ENCODE measurements at places on chromosomes 4 and X.
A peak's percentile ranks its signal among the peaks of the same experiment; 100 is the strongest.

GRCh38 chr4:177728361-177729152, 286.3 kb upstream of the AGA start:
- DNase-seq: no peak

GRCh38 chr4:97152149-97152548, 991.1 kb downstream of the STPG2 start:
- DNase-seq: no peak

- DNase-seq: no peak
These were observed 25.6 kb downstream of the TKTL1 start for GRCh38 chrX:154321152-154321551.

DNA sequence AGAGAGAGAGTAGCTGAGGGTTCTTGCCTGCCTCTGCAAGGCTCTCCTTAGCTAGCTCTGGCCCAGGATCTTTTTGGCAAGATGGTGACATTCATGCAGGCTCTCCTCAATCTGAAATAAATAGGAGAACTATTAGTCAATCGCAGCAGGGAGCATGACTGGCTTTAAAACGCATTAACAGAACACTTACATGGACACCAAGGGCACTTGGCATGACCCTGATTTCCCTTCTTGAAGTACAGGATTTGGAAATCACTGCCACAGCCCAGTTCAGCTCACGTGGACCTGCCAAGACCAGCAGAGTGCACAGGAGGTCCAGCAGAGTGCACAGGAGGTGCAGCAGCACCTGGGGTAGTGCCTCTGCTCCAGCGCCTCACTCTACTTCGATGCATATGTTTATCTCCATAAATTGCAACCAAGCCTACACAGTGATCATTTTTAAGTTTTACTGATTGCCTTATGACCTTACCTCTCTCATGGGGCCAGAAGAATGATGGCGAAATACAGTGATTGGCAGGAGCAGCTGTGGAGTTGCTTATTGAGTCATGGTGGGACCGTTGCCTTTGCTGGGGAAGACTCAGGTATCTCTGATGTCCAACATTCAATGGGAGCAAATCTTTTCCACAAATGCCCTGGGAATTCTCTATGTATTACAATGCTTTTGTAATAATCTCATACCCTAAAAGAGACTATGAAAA, 122.4 kb downstream of the SYNPO2 start:
- DNase-seq: no peak

DNA sequence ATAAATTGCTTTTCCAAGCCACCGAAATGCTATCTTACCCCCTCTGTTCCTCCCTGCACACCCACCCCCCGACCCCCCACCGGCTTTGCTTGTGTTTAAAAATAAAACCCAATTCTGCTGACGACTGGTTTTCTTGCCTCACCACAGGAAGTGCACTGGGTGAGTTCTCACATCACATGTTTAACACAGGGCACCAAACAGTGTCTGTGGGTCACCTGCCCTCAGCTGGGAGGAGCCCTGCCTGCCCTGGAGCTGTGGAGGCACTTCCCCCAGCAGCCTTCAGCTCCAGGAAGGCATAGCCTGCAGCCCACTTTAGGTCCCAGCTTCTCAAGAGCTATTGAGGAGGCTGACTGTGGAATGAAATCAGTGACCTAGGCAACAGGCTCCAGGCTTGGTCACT, 8.8 kb downstream of the TMEM255A start:
- peak; percentile 43 for DNase-seq

- DNase-seq: no peak
These were observed 15.3 kb downstream of the RAB33B start for GRCh38 chr4:139469216-139469615.

DNA sequence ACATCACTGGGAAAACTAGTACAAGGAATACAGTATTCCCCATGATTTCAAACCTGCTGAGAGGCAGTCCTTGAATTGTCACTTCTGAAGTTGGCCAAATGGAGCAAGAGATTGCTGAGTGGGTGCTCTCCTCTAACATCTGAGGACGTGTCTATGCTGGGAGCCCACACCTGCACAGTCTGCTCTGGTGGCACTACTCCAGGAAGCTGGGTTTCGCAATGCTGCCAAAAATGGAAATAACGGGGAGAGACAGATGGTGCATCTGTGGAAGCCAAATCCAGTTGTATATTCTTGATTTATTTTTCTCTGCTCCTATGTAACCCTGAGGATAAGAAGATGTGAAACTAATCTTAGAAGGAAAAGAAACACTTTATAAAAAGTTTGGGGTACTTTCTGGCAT, 240.1 kb upstream of the CTSO start:
- no peak for DNase-seq

DNA sequence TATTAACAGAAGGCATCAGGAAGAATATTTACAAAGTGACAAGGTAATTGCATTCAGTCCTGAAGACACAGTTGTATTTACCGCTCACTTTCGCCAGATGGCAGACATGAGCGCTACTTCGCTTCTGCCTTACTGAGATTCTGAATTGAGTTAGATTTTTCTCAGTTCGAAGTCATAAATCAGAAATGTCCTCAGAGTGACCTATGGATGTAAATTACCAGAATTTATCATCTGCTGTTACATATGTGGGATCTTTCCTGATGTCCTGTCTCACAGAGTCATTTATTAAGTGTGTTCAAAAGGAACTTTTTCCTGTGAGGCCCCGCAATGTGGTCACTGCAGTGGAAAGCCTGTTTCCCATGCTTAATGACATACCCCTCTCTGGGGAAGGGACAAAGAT, 97.3 kb upstream of the DCLK2 start:
- no peak for DNase-seq

DNA sequence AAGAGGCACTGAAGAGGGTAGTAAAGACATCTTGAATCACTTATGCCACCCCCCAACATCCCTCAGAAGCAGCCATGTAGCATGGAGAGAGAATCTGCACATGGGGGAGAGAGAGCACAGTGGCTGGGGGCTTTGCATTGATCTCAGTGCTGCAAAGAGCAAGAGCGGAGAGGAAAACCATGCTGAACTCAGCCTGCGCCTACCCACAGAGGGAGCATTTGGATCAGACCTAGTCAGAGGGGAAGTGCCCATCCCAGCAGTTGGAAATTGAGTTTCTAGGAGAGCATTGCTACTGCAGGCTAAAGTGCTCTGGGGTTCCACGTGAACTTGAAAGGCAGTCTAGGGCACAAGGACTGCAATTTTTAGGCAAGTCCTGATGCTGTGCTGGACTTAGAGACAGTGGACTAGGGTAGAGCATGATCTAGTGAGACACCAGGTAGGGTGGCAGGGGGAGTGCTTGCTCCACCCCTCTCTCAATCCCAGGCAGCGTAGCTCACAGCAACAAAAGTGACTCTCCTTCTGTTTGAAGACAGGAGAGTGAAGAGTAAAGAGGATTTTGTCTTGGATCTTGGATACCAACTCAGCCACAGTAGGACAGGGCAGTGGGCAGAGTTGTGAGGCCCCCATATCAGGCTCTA, 9.0 kb upstream of the PROM1 start:
- no peak for DNase-seq

GRCh38 chrX:116318672-116319071, 117.7 kb upstream of the SLC6A14 start:
- no peak for DNase-seq

DNA sequence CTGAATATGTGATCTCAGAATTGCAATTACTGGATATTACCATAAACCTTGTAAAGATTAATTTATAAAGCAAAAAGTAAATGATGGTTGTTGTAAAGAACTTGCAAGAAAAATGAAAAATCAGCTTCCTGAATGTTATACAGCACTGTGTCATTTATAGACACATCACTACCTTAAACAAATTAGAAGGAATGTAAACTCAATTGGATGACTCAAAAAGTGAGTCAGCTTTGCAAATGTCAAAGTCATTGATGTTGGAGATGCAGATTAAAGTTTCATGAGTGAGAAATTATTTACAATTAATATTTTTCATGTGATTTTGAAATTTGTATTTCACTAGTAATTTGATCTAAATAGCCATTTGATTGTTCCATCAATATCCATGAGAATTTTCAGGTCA, 193.2 kb downstream of the RAPGEF2 start:
- DNase-seq: no peak

- no peak for DNase-seq
These were observed 280.0 kb upstream of the EMCN start for GRCh38 chr4:100797791-100798190.

DNA sequence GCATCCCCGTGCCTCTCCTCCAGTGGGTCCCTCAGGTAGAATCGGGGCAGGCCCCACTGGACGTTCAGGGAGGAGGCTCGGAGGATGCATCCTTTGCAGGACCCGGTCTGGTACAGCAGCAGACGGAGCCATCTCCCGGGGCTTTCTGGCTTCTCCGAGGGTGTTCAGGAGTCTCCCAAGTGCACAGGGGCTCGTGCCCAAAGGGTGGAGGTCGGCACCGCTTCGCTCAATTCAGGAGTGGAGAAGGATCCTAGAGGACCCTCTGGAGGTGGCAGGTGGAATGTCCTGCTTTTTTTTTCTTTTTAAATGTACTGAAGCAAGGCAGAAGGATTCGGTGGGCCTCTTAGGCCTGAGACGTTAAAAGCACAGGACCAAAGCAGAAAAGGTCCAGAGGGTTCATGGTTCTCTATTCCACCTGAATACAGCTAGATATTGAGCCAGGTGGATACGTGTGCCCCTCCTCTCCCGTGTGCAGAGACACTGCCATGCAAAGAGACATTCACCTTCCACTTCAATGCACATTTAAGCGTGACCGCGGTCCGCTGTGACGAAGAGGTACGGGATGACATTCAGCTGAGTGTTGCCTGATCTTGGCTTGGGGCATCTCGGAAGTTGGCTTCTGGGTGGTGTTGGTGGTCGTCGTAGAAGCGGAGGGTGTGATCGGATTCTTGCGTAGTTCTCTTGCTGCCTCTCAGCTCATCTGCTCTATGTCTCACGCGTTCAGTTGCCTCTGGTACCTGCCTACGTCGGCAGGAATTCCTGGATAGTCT, 281.2 kb upstream of the AGTR2 start:
- no peak for DNase-seq

DNA sequence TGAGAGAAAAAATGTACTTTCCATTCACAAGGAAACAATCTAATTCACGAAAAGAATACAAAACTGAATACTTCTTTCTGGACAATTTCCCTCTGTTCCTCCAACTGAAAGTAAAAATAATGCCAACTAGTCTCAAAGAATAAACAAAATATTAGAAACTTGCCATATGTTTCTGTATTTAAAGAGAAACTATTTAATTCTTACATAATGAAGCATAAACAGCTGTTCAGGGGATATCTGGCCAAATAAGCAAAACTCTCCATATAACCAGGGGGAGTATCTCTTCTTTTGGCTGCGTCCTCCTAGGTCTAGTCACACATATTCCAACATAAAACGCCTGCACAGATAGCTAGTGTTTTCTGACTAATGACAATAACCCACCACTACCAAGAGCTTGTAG, 805 bp downstream of the GATB start:
- no peak for DNase-seq

- no peak for DNase-seq
These were observed 730 bp downstream of the MANBA start for GRCh38 chr4:102759831-102760644.

DNA sequence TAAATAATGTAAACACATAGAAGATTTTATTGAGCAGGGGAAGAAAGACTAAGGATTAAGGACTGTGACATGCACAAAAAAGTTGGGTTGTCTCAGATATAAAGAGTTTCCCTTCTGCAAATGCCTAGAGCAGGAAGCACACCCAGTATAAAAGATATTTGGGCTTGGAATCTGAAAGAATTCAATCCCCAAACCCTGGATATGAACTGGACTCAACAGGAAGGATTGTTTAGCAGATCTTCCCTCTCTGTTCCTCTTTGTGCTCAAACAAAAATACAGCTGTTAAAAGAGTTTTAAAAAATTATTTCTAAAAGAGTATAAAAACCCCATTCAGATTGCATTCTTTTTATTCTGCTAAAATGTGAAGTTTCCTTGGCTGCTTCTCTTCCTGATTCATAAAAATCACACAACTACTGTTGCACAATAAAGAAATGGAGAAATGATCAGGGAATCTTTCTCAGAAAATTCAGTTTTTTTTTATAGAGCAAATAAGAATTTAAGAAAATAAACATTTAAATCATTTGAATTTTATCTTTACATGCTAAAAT, 71.4 kb downstream of the PDLIM5 start:
- DNase-seq: no peak

DNA sequence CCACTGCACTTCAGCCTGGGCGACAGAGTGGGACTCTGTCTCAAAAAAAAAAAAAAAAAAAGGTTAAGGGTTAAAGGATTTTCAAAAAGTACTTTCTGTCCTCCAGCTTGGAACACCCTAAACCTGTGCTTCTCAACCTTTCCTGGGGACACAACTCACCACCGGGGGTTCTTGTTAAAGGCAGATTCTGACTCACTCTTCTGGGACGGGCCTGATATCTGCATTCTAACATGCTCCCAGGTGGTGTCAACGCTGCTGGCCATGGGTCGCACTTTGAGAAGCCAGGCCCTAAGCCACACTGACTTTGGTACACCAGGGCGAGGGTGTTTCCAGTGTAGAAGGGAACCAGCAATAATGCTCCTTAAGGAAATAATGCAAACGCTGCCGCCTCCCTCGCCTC, 46.1 kb downstream of the AFAP1 start:
- no peak for DNase-seq

DNA sequence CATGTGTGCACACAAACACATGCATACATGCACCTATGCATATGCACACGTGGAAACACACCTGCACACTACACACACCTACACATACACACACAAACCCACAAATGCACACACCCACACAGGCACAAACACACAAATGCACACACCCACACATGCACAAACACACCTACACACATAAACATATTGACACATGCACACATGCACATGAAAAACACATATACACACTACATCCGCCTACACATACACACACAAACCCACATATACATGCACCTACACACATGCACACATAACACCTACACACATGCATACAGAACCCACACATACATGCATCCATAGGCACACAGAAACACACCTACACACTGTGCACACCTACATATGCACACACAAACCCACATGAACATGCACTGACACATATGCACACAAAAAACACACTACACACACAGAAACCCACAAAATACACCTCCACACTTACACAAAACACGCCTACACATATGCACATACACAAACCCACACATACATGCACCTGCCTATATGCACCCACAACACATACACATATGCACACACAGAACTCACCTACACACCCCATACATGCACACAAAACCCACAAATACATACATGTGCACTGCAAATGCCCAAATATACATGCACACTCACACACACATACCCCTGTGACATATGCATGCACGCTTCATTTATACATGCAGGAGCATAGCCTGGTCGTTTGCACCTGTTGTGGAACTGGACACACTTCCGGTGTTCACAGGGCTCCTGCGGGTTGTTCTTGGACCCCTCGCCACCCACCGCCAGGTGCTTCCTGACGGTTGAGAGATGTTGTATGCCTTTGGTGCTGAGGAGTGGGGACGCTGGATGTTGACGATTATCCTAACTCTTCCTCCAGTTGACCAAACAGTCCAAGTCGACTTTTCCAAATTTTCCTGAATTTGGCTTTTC, 22.1 kb downstream of the CD99 start:
- no peak for DNase-seq

DNA sequence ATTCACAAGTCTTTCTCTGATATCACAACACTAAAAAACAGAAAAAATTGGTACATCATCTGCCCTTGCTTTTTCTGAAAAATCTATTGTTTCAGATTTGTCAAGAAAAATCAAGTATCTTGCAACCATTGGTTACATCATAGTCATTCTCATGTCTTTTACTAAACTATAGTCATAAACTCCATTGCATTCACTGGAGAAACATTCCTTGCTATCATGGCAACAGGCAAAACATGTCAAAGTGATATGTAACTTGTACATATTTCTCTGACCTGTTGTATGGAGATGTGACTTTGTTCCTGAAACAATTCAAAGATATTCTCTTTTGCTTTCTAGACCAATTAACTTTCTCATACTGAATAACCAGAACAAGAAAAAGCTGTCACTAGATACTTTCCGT, 121.9 kb upstream of the ANK2 start:
- no peak for DNase-seq

Measured in NCI-H774 (cell line).